Liver (tissue), 10 donors: ENCODE measurements at places on chromosomes 1 and 21. TPM values are rescaled to one million over a fixed set of nuclear protein-coding genes. Genes with fewer than 3 reads are reported as not detected.

DNA sequence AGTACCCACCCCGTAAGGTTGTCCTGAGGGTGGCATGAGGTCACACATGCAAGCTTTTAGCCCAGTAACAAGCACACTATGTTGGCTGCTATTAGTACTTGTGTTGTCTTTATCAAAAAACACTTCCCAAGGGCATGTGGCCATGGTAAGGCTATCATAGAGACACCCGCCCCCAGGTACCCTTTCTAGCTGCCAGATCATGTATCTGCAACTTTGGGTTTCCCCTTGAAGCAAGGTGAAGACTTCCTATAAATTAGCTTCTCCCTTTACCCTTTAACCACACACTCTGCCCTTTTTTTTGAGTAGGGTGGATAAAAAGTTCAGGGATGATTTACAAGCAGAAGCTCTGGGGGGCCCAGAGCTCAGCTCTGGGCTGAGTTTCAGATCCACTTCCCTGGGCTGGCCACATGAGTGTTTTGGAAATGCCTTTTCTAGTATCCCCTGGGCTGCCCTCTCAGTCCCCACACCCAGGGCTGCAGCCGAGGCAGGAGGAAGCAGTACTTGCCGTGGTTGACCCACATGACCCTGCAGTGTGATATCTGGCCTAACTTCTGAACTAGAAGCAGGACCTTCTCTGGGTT is 2.0 kb downstream of the ZDHHC18 start:
- no peak for DNase-seq

GRCh38 chr21:18951271-18952038 is 547.9 kb upstream of the TMPRSS15 start:
- DNase-seq = no peak

GRCh38 chr1:184965944-184966860 is 8.1 kb downstream of the NIBAN1 start:
- DNase-seq = no peak

GRCh38 chr1:11789126-11790067 is 16.4 kb downstream of the MTHFR start:
- no peak for DNase-seq

- DNase-seq = no peak
These were observed 5.1 kb downstream of the TLCD4 start for GRCh38 chr1:95122151-95122697.

GRCh38 chr1:92096317-92096716 is 16.2 kb downstream of the BTBD8 start:
- DNase-seq = no peak

- DNase-seq = no peak
These were observed at the start of gene CFH for GRCh38 chr1:196651637-196652215. Gene CFH (plus strand): TSS chr1:196652043. CDS start chr1:196652118, 75 bp downstream.

DNA sequence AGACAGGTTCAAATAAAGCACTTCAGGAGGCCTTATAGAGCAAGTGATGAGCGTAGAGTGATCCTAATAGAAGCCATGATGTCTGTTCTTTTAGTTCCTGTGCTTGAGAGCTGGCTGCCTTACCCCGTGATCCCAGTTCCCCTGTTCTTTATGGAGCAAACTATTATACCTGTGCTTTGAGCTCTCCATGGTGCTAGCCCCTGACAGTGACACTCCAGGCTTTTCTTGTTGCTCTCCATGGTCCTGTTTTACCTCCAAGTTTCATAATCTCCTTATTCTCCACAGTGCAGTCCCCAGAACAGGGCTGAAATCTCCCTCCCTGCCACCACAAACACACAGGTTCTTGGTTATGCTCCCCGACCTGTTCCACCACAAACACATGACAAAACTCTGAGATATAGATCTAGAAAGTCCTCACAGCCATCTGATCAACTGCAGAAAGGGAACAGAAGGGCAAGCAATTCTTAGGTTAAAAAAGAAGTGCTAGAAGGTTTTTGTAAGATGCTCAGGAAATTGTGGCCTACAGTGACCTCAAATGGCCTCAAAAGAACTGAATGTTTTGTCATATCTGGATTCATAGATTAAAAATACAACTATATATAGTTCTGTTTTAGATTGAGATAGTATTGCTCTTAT is 6.0 kb downstream of the CADM3 start:
- DNase-seq = no peak

GRCh38 chr21:28871388-28872010 is 121.2 kb downstream of the LTN1 start:
- DNase-seq = no peak

DNA sequence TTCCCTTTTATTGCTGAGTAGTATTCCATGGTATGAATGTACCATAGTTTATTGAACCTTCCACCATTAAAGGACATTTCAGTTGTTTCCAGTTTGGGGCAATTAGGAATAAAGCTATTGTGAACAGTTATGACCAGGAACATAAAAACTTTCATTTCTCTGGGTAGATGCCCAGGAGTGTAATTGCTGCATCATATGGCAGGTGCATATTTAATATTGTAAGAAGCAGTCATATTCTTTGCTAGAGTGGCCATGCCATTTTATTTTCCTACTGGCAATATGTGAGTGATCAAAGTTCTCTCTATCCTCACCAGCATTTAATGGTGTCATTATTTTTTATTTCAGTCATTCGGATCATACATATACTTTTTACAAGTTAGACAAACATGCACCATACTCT is 23.9 kb upstream of the H3-3A start:
- DNase-seq = no peak

GRCh38 chr1:109298666-109299557 is 7.9 kb downstream of the MYBPHL start:
- DNase-seq = no peak

- DNase-seq = no peak
These were observed 537 bp upstream of the KLHL17 start for GRCh38 chr1:959731-960362.

DNA sequence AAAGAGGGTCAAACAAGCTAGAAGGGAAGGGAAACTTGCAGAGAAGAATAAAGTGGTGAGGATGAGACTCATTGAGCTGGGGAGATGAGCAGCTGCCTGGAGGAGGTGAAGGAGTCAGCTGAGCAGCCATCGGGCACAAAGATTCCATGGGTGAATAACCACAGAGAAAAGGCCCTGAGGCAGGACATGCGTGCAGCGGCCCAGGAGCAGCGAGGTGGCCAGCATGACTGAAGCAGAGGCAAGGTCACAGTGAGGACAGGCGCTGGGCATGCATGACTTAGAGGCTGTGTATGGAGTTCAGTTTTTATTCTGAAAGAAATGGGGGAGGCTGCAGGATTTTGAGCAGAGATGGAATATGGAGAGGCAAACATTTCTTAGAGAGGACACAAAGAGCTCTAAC is 24.9 kb downstream of the OLFML2B start:
- DNase-seq = no peak

DNA sequence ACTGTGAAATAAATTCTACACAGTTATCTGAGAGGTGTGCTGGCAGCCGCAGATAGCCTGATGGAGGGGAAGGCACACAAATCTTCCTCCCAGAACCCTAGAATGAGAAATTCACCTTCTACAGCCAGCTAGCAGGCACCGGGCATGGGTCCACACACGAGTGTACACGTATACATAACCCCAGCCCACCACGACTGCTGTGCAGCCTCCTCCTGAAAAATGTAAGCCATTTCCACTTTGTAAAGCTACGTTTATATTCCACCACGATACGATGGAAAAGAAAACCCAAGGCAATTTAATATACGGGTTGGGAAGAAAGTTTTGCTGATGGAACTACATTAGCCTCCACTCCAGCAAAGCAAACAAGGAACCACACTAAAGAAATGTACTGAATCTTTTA is 1.8 kb downstream of the BTG3 start:
- peak; percentile 53 for DNase-seq

- DNase-seq = no peak
These were observed 281.1 kb upstream of the DUSP10 start for GRCh38 chr1:222023025-222023424.

- no peak for DNase-seq
These were observed 32.1 kb upstream of the HIVEP3 start for GRCh38 chr1:41950820-41951219.

- DNase-seq = no peak
These were observed 181.0 kb downstream of the FOXD2 start for GRCh38 chr1:47618830-47619229.

DNA sequence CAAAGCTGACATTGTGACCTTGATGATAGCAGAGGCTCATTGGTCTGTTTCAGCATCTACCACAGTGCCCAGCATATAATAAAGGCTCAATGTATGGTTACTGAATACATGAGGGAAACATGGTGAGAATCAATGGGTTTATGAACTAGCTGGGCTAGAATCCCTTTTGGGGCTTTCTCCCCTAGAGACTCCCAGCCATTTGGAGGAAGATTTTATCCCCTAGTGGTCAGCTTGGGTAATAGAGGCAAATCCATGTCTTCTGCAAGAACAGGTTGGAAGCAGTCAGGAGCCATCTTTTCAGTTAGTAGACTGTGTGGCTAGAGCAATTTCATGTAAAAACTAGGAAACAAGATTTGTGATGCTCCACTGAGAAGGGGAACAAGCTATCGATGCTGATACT is 15.8 kb upstream of the REG4 start:
- no peak for DNase-seq

GRCh38 chr1:24849672-24850295 is 80.3 kb downstream of the RUNX3 start:
- DNase-seq = no peak

GRCh38 chr1:65531972-65532570 is 111.6 kb downstream of the LEPR start:
- no peak for DNase-seq

GRCh38 chr1:159171688-159172501 is 480 bp downstream of the CADM3 start:
- no peak for DNase-seq

GRCh38 chr1:178796013-178796412 is 71.0 kb downstream of the RALGPS2 start:
- DNase-seq = no peak

DNA sequence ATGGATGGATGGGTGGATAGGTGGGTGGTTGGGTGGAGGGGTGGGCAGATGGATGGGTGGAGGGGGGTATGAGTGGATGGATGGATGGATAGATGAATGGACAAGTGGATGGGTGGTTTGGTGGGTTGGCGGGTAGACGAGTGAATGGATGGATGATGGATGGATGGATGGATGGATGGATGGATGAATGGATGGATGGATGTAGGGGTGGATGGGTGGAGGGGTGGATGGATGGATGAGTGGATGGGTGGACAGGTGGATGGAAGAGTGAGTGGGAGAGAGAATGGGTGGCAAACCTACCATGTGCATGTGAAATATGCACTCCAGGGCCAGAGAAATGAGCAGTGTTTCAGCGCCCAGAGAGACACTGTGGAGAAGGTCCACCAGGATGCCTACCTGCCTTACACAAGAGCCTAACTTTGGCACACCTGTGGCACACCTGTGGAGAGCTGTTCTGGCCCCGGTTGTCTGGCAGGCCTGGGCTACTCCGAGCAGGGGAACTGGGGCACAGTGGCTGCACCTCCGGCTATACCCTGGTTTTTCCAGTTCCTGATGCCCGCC is 12.8 kb downstream of the EPHA2 start:
- DNase-seq = no peak

DNA sequence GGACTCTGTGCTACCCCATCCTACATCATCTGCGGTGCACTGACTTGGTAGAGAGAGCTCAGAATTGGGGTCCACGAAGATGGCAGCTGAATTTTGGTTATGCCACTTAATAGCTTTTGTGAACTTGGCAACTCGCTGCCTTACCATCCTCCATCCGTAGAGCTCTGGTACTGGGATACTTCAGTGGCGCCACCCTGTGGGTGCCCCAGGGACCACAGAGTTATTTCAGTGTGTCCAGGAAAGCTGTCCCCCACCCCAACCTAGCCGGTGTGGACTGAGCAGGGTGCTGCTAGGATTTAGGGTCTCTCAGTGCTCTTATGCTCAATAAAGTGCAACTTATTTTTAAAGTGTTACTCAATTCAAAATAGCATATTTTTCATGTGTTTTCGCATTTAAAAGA is 9.0 kb upstream of the USF1 start:
- DNase-seq = no peak

GRCh38 chr1:158916085-158916484 is 15.3 kb upstream of the PYHIN1 start:
- DNase-seq = no peak

- no peak for DNase-seq
These were observed 6.6 kb upstream of the PRPF38B start for GRCh38 chr1:108685529-108685928.

- DNase-seq = no peak
These were observed 1.4 kb upstream of the PTGFRN start for GRCh38 chr1:116908266-116908665.

- no peak for DNase-seq
These were observed 3.5 kb downstream of the KLHL12 start for GRCh38 chr1:202923533-202923932.

DNA sequence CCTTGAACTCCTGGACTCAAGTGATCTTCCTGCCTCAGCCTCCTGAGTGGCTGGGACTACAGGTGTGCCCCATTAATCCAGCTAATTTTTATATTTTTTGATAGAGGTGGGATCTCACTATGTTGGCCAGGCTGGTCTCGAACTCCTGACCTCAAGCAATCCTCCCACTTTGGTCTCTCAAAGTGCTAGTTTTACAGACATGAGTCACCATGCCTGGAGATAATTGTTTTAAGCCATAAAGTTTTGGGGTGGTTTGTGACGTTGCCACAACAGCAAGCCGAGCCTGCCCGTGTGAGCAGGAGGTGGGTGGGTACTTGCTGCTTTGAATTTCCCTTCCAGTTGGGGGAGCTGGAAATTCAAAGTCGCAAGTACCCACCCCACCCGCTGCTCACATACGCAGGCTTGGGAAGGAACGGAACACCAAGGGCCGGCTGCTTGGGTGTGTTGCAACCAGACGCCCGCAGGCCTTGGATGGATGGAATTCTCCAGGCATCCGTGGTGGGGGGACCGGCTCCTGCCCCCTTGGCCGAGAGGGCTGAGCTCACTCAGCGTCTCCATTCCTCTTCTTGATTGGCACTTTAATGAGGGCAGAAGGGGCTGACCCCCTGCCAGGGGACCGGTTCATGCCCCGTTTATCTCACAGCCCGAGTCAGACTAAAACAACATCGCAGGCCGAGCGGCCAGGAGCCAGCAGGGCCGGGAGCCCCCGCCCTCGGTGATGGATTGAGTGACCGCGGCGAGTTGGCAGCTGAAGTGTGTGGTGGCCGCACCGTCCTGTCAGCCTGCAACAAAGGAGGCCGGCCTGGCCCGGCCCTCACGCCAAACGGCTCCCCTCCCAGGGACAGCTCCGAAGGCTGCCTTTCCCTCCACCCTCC is 78.1 kb downstream of the DHRS3 start:
- no peak for DNase-seq

DNA sequence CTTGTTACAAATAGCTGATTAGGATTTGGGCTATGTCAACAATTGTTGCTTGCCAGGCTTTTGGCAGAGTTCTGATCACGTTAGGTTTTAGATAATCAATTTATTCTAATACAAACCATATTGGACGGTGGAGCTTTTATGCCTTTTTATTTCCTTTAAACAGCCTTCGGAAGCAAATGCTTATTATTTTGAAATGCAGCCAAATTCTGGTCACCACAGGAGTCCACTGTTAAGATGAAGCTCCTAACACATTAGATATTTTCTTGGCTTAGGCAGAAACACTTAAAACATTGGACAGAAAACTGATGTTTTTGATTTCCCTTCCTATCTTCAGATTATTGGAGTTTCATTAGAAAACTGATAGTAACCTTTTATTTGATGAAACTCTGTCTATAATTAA is 82.9 kb downstream of the CENPF start:
- no peak for DNase-seq

ATP1A2 gene
- total RNA-seq = 1.5 TPM

CACNA1E gene
- total RNA-seq = under 0.01 TPM

S100A11 gene
- total RNA-seq = 9.9 TPM

DNM3 gene
- total RNA-seq = 3.2 TPM

LHX4 gene
- total RNA-seq = under 0.01 TPM

LORICRIN gene
- total RNA-seq = not detected

POGZ gene
- total RNA-seq = 26.8 TPM

KRTAP19-3 gene
- not detected for total RNA-seq

SLC25A34 gene
- 7.3 TPM for total RNA-seq
